ENCODE measurements at places on chromosomes 1 and 21.

DNA sequence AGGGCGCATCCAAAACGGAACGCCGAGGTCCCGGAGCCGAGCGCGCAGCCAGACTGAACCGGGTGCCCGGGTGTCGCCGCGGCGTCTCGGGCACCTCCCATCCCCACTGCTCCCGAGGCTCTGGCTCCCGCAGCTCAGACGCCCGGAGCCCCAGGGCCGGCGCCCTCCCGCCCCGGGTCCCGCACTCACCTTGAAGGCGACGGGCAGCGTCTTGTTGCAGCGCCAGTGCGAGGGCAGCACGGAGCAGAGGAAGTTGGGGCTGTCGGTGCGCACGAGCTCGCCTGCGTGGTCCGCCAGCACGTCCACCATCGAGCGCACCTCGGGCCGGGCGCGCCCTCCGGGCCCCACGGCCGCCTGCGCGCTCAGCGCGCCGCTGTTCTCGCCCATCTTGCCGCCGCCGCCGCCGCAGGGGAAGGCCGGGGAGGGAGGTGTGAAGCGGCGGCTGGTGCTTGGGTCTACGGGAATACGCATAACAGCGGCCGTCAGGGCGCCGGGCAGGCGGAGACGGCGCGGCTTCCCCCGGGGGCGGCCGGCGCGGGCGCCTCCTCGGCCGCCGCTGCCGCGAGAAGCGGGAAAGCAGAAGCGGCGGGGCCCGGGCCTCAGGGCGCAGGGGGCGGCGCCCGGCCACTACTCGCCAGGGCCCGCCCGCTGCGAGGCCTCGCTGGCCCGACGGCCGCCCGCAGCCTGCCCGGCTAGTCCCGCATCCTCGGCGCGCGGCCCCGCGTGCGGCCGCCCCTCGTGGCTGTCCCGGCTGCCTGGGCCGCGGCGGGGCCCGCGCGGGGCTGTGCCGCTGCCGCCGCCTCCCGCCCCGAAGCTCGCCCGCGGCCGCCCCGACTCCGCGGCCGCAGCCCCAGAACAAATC lies 447 bp downstream of the RUNX3 start:
- DNase-seq = no peak

- no peak for DNase-seq
These were observed 110.8 kb downstream of the LACTBL1 start for GRCh38 chr1:22861764-22862440.

- no peak for DNase-seq
These were observed 74.8 kb downstream of the PLA2G4A start for GRCh38 chr1:186903374-186904136.

DNA sequence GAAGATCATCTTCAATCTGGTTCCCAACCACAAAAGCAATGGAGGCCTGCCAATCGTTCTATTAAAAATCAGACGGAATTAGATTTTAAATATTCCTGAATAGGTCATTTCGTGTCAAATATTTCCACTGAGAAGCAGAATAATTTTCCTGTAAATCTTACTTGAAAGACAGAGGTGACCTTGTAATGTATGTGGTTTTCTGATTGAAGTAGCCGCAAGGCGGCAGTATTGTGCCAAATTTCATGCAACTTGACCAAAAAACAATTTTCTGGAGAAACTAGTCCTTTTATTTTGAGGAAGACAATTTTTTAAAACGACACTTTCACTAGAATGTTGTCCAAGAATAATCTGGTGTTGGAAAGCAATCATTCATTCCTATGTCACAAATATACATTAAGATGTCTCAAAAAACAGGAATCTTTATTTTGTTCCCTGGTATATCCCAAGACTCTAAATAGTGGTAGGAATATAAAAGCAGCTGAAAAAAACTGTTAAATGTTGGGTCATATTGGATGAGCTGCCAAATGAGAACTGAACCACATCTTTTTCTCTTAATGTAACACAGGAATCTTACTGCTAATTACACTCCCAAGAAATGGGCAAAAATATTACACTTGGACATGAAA lies 33.6 kb downstream of the SPAG17 start:
- no peak for DNase-seq

- DNase-seq = no peak
These were observed 113.1 kb upstream of the BMP8A start for GRCh38 chr1:39378377-39378776.
